ENCODE measurements at places on chromosomes 3 and 15. TPM values are rescaled to one million over a fixed set of nuclear protein-coding genes. Genes with fewer than 3 reads are reported as not detected.

SCG3 gene
- not detected for total RNA-seq

IGF2BP2 gene
- 36.8 TPM for total RNA-seq

KNL1 gene
- total RNA-seq, result 28.2 TPM

CHRNA7 gene
- not detected for total RNA-seq

NRG4 gene
- total RNA-seq, result 0.15 TPM

GOLGA8T gene
- total RNA-seq, result not detected

ANKRD63 gene
- total RNA-seq, result not detected

CHRNB4 gene
- total RNA-seq, result not detected

SOX14 gene
- not detected for total RNA-seq

GRK7 gene
- total RNA-seq, result under 0.01 TPM

SLC2A2 gene
- not detected for total RNA-seq

CHRD gene
- 2.6 TPM for total RNA-seq

SCN11A gene
- under 0.01 TPM for total RNA-seq

GPR160 gene
- 0.29 TPM for total RNA-seq

ABTB1 gene
- 18.0 TPM for total RNA-seq

RTP2 gene
- total RNA-seq, result not detected

UCN2 gene
- total RNA-seq, result 1.2 TPM

SLC6A20 gene
- under 0.01 TPM for total RNA-seq

DUOX1 gene
- under 0.01 TPM for total RNA-seq

TRH gene
- total RNA-seq, result not detected

ARL6 gene
- 10.9 TPM for total RNA-seq

SETD5 gene
- total RNA-seq, result 73.9 TPM

CDHR4 gene
- total RNA-seq, result not detected

CFAP92 gene
- not detected for total RNA-seq

COL7A1 gene
- 22.5 TPM for total RNA-seq

TIGIT gene
- not detected for total RNA-seq

NBEAL2 gene
- 4.5 TPM for total RNA-seq

FAM81A gene
- 0.33 TPM for total RNA-seq

CSPG5 gene
- under 0.01 TPM for total RNA-seq

MEIS2 gene
- 51.1 TPM for total RNA-seq

LEKR1 gene
- total RNA-seq, result 0.50 TPM

MYO5C gene
- 0.58 TPM for total RNA-seq

SMCO1 gene
- total RNA-seq, result not detected

GRIP2 gene
- 0.15 TPM for total RNA-seq

C3orf22 gene
- not detected for total RNA-seq

XCR1 gene
- not detected for total RNA-seq

GABRA5 gene
- not detected for total RNA-seq

SLC38A3 gene
- not detected for total RNA-seq

LARP6 gene
- 69.6 TPM for total RNA-seq

P2RY13 gene
- not detected for total RNA-seq

CPN2 gene
- total RNA-seq, result not detected

CEP19 gene
- 2.8 TPM for total RNA-seq

DLL4 gene
- 0.73 TPM for total RNA-seq

CHAC1 gene
- 16.9 TPM for total RNA-seq

GPR149 gene
- total RNA-seq, result not detected

GPR15 gene
- total RNA-seq, result not detected

CSTA gene
- 2.6 TPM for total RNA-seq

Measured in smooth muscle cell of trachea (primary cell).